ENCODE measurements at places on chromosomes 7 and 10.

DNA sequence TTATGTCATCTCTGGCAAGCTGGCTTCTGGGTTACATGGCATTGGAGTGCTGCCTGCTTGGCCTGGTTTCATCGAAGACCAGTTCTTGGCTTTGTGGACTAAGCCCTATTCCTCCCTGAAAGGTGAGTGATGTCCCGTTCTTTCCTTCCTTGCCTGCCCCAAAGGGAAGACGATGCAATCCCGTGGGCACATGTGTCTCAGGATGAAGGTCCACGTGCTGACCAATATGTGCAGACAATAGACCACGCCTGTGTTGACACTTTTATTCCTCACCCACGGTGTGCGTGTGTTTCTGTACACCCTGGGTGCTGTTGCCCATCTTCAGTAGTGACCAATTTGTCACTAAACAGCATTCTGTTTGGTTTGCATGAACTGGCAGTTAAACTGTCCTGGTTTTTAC lies 28.6 kb upstream of the SHH start:
- DNase-seq = no peak

DNA sequence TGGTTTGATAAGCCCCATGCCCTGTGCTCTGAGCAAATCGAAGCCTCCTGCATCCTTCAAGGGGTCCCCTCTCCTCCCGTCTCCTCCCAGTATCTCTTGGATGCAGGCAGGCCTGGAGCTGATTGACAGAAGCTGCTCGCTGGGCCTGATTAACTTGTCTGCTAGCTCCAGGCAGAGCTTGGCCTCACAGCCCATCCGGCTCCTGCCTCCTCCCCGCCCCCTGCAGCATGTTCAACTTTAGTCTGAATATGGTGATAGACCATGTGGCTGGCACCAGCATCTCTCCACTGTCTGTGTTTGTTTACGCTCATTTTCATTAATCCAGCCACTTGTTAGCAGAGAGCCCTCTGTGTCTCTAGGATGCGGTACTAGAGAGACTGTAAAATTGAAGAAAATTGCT lies 432.2 kb downstream of the DPP6 start:
- peak; percentile 10 for DNase-seq

DNA sequence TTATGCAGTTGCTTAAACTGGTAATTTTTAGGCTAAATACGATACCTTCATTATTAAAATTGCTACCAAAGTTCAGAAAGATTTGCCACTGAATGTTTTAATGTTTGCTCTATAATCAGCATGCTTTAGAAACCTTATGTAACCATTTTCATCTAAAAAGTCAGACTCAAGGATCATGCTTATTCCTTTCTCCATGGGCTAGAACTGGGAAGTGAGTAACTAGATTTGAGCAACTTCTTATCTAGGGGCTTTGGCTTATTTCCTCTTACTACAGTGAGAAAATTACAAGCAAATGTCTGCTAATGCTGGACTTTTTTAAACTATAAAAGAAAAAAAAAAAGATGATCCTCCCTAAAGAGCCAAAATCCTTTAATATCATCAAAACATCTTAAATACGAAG lies 215.9 kb downstream of the CRPPA start:
- no peak for DNase-seq

DNA sequence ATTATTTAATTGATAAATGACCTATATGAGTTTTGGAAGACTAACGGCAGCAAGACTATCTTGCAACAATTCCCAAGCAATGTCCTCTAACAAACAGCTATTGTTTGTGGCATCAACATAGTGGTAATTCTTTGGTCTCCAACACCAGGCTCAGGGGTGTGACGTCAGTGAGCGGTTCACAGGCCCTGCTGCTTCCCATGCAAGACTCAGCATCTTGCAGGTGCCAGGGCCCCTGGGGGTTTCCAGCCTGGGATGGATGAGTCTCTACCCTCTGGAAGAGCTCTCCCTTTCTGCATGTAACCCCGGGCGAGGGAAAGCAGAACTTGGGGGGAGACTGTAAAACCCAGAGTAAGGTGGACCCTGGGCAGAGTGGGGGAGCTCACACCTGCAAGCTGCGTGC lies 164.7 kb downstream of the ACTR3B start:
- no peak for DNase-seq

DNA sequence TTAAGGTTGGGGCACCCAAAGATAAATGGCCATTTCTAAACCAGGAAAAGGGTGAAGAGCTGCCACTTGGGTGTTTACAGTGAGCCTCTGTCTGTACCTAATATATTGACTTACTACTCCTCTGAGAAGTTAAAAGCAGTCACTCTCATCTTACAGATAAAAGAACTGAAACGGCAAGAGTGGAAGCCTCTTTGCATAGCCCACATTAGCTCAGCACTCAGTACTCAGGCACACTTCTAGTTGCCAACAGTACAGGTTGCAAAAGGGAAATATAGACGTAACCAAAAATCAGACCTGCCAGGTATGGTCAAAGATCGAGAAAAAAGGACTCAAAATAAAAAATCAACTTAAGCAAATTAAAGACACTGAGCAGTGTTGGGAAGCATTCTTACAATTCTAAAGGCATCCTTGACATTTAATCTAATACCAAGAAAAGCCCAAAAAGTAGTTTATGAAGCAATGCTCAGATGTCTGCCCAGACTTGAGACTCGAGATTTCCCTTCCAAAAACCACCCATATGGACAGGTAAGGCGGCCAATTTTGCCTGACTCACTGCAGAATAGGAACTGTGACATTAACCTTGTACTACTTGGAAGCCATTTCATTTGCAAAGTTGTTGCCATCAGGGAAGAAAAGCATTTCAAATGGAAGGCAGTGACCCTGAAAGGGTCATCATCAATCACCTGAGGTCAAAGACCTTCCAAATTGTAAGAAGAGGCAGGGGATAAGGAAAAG lies 139.3 kb downstream of the SLC25A13 start:
- no peak for DNase-seq

DNA sequence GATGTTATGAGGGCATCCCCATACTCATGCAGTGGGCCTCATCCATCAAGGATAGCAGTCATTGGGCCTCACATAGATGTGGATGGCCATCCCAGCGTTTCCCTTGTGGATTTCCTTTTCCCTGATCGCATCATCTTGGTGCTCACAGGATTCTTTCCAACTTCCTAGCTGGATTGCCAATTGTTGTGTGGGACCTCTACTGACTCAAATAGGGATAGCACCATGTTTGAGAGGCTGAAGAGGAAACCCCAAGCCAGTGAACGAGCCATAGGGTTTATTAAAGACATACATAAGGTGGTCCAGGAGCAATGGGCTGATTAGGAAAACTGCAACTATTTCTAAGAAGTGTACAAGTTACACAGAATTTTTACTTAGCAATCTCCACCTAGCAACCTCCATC lies 21.8 kb downstream of the ASZ1 start:
- DNase-seq = no peak

DNA sequence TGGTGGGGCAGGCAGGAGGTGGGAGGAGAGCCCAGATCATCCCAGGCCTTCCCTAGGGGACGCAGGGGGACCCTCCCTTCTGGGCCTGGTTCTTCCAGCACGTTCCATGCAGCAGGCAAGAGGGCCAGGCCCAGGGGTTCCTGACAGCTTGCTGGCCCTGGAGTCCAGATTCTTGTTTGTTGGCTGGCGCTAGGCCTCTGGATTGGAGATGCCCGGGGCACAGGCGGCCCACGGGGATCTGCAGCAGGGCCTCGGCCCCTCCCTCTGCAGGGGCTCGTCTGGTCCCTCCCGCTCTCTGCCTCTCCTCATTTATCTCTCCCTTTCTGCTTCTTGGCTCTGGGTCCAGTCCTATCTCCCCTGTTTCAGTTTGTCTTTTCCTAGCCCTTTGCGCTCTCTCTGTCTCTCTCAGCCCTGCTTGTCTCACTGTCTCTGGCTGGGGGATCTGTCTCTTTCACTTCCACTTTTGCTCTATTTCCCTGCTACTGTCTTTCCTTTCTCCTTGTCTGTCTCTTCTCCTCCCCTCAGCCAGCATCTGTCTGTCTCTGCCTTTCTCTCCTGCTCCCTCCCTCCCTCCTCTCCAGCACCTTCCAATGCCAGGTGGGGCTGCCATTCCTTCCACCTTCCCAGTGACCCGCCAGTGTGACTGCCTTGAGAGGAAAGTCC lies 1.1 kb upstream of the AQP1 start:
- DNase-seq = no peak

DNA sequence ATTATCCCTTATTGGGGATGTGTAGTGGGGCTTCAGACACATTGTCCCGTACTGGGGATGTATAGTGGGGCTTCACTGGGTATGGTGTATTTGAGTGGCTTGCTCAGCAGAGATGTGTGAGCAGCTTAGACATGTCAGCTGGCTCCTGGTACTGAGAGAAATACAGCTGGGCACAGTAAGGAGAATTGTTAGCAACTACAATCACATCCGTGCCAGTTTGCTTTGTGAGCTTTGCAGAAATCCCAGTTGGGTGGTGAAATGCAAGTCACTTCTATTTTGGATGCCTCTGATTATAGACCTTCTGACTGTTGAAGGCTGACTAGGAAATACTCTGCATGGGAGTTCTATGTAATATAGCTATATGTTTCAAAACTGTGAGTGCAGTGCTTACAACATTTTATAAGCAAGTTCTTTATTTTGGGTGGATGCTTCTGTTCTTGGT lies 10.8 kb downstream of the CCNY start:
- DNase-seq = no peak

DNA sequence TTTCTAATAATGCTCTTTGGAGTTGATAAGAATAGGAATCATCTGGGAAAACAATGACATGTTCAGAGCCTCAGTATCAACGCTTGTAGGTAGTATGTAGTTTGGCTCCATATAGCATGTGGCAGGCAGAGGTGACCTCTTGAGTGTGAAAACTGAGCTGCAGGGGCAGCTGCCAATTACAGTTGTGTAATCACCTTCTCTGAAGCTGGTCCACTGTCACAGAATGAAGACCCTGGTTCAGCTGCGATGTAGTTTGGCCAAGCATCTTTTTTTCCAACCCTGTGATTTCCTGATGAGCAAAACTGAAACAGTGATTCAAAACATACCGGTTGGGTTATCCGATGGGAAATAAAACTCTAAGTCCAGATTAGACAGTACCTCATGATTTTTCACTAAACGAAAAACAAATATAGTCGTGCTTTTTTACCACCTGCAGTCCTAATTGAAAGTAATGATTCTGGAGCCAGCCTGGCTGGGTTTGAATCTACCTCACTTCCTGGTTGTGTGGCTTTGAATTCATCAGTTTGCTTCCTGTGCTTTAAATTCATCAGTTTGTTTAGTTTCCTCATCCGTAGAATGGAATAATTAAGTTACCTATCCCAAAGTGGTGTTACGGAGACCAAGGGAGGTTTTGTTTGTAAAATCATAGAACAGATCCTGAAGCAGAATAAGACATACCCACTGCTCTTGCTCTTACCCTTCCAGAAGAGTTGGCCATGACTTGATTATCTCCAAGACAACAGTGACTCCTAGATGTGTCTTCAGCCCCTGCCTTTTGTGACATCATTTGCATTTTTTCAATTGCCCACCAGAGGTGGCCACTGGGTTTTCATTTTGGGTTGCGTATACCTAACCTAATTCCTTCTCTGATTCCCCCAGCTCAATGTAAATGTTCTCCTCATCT lies 87.4 kb downstream of the CELF2 start:
- no peak for DNase-seq

Measured in NCI-H2081 treated with DMSO at 0.1 percent for 48 hours (cell line).